Activated CD4-positive, alpha-beta T cell treated with anti-CD3 and anti-CD28 coated beads, Interleukin-2, amount 50 U/mL, for 16 hours (primary cell): ENCODE measurements at places on chromosomes 12 and 14.

DNA sequence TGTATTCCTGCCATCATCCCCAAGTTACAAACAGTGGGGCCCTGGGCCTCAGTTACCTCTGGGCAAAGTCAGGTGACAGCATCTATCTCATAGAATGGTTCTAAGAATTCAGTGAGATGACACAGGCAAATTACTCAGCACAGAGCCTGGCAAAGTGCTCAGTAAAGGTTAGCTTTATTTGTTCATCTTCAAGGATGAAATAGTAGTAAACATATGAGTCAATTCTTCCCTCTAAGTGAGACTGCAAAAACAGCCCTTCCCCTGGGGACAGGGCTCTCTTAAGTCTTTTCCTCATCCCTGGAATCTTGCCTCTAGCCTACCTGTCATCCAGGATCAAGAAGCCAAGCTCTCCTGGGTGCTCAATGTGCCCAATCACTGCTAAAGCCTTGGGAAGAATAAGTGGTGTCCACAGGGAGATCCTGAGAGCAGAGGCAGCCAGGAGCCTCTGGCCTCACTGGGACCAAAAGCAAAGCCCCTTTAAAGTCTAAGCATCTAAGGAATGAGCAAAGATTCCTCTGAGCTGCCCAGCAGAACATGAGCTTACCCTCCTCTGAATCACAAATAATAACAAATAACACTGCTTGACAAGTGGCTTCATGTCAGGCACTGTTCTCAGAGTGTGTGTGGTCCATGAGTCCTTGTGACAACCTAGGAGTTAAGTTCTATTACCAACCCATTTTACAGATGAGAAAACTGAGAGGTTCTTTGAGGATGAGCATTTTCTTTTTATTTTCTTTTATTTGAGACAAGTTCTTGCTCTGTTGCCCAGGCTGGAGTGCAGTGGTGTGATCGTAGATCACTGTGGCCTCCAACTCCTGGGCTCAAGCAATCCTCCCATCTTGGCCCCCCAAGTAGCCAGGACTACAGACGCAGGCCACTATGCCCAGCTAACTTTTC is 12.1 kb downstream of the NUAK1 start:
- DNase-seq: no peak

DNA sequence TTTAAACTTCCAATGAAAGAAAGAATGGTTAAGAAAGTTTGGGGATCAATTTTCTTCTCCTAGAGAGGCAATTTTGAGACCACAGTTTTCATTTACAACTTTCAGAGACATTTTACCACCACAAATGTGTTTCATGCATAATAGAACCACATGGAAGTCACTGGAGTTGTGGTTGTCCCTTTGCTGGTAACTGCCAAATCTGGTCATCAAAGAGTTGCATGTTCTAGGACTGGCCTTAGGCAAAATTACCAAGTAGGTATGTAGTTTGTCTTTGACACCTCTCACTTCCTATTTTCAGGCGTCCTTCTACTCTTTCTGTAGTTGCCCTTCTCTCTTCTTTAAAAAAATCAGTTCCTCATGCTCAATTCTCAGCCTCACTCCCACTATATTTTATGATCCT is 54.3 kb upstream of the TMX1 start:
- no peak for DNase-seq

- no peak for DNase-seq
Observed at GRCh38 chr14:100321473-100322137, 1.5 kb upstream of the SLC25A47 start.

DNA sequence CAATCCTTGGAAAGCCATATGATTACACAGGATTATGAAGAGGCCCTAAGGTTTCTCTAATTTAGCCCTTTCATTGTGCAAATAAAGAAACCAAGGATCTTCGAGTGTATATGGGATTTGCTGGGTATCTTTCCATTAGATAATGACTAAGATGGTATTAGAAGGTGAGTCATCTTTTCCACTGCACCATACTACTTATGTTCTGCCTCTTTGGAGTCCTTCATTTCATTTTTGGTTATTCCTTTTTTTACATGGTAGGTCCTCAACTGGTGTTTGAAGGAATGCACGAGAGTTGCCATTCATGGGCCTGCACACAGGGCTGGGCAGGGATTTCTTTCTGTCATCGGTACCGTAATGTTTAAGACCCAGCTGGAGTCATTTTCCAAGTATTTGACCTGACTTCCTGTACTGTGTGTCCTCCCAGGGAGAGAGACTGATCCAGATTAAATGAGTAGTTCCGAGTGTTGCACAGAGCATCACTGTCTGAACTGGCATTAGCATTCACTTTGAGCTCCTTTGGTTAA is 85.7 kb downstream of the BORCS5 start:
- peak; percentile 64 for DNase-seq

- no peak for DNase-seq
Observed at GRCh38 chr12:5514016-5514415, 82.1 kb downstream of the NTF3 start.

DNA sequence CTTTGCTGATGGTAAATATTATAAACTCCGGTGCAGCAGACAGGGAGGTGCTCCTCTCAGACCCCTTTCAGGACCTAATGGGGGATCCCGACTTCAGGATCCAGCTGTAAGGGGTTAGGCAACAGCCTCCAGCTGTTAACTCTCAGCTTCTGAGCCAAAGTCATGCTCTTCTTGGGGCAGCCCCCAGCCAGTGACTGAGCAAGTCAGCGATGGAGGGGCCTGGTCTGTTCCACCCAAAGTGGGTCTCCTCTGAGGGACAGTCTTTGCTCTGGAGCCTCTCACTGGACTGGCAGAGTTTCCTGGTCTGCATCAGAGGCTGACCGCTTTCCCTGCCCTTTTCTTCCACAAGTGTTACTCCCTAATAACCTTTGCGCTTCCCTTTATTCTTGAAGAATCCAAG is 184.2 kb upstream of the DIO3 start:
- no peak for DNase-seq

DNA sequence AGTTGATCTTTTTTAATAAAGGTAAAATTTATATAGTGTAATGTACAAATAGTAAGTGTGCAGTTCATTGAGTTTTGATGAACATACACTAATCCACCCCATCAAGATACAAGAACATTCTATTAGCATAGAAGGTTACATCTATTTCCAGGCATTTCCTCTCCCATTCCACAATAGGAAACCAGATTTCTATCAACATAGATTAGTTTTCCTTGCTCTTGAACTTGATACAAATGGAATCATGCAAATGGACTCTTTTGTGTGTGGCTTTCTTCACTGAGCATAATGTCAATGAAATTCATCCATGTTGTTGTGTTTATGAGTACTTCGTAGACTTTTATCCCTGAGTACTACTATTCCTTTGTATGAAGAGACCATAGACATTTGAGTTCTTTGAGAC is 10.8 kb downstream of the STYX start:
- no peak for DNase-seq

GRCh38 chr12:78037707-78038106 is 207.0 kb downstream of the NAV3 start:
- no peak for DNase-seq

DNA sequence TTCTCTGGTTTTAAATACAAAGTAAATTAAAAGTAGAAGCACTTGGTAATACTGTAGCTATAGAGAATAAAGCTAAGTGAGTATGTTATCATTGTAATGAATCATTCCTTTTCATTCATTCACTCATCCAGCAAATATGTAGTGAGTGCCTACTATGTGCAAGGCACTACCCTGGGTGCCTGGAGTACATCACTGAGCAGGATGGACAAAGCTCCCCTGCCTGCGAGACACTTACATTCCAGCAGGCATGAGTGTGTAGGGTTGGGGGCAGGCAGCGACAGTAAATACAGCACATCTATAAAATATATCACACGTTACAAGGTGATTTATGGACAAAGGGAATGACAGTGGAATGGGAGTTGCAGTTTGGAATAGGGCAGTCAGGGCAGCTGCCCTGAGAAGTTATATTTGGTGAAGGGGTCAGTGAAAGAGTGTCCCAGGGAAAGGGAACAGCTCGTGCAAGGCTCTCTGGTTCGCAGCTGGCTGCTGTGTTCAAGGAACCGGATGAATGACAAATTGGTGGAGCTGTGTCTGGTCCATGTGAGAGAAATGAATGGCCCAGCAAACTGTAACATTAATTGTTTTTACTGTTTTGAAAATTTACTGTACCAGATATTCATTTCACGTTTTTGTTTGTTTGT is 159.6 kb downstream of the CRADD start:
- no peak for DNase-seq

DNA sequence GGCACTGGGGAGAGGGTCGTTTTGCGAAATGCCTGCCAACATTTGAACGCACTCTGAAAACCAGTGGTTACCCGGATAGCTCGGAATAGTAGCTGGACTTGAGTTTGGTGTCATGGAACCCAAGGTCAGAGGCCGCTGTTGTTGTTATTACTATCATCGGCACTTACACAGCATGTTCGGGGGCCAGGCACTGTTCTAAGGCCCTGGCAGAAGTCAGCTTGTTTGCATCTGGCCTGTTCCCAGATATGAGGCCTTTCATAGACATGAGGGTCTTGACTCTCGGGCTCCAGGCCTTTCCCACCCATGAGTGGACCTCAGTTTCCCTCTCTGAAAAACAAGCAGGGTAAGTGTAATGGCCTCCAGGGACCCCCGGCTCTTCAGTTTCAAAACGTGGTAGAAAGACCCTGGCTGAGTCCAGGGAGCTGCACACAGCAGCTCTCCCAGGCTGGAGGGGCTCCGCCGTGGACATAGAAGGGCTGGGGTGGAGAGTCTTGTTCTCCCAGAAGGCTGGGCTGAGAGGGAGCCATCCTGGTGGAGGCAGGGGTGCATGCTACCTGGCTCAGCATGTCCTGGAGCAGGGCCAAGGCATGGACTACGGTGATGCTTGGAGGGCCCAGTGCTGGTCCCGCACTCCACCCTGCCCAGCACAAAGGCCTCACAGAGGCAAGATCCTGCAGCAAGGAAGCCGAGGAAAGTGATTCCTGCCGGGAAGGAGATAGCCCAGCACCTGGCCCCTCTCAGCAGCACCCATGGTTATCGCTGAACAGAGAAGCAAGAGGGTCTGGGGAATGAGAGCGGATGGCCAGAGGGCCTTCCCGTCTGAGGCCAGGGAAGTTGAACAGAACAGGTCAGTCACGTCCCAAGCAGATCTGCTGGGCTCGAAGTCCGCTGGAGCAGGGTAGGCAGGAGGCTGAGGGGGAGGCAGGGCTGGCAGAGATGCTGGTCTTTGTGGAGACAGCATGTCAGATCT is 63.5 kb upstream of the C14orf180 start:
- no peak for DNase-seq

DNA sequence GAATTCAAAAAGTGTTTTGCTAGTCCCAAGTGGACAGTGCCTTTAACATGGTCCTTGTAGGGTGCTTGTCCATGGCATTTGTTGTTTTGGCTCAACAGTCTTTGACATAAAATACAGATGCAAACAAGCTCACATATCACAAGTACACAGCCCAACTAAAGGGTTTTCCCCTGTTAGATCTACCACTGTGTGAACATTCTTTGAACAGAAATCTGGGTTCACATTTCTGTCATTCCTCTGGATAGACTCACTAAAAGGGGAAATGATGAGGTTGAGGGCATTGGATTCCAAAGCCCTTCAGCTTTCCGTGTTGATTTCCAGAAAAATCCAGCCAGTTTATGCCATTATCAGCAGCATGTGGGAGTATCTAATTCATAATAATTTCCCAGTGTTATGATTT is 54.1 kb downstream of the EP400 start:
- no peak for DNase-seq

DNA sequence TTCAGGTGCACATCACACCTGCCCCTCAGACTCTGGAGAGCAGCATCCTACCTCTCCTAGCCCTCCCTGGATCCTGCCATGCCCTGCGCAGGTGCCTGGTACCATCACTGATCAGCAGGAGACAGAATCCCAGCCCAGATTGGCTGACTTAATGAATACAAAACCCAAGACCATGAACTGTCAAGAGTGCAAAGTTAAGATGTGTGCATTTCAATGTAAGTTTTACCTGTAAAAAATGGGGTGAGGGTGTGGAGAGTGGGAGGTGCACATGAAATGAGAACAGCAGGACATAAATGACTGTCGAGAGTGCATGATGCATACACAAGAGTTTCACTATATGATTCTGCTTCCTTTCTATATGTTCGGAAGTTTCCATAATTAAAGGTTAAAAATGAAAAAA is 57.9 kb upstream of the GPR68 start:
- peak; percentile 82 for DNase-seq

- DNase-seq: no peak
Observed at GRCh38 chr14:58272588-58273372, 25.6 kb upstream of the ARID4A start.

DNA sequence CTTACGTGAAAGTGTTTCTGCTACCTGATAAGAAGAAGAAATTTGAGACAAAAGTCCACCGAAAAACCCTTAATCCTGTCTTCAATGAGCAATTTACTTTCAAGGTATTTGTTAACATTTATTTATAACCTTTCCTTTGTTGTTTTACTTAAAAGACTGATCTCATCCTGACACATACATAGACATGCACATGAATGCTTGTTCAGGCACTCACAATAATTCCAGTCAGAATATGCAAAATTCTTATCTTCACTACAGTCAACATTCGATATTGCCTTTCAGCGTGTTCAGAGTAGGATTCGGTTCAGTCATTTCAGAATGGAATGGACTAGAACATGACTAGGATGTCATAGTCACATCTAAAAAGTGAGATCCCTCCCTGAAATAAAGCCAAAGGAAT is 394.6 kb downstream of the PAWR start:
- no peak for DNase-seq

DNA sequence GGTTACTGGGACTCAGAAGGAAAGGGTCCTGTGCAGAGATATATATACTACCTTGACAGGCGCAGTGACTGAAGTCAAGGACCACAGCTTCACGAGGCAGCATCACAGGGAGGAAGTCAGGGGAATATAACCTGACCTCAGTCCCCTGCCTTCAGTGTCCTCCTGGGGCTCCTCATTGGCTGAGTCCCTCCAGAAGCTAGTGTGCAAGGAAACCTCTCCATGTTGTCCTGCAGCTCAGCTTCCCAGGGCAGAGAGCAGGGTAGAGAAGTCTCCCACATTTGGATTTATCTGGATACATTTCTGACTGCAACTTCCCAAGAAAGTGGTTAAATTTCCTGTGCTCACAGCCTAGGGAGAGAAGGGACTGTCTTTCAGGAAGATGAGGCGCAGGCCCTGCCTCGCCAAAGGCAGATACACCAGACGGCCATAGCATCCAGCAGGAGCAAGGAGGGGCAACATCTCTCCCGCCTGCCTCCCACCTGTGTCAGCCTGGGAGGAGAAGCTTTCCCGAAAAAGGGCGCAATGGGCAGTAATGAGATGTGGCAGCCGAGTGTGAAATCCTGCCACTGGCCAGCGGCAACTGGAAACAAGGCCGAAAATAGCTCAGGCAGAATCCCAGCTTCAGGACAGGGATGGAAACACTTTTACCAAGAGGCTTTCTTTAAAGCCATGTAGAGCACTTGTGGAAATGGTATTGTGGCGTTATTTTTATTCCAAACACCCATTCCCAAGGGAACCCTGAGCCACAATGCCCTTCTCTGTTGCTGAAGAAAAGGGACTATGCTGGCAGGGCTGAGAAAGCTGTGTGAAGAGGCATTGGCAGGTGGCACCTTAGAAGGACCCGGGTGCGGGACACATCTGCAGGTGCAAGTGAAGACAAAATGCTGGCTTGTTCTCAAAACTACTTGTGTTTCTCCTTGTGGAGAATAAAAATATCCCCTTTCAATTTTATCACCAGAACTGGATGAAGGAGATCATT is 54.9 kb upstream of the HIF1A start:
- no peak for DNase-seq
